Stimulated activated CD4-positive, alpha-beta T cell treated with anti-CD3 and anti-CD28 coated beads, Interleukin-2, amount 100 ng/mL, for 48 hours (primary cell): ENCODE measurements at places on chromosomes 2 and 18.

DNA sequence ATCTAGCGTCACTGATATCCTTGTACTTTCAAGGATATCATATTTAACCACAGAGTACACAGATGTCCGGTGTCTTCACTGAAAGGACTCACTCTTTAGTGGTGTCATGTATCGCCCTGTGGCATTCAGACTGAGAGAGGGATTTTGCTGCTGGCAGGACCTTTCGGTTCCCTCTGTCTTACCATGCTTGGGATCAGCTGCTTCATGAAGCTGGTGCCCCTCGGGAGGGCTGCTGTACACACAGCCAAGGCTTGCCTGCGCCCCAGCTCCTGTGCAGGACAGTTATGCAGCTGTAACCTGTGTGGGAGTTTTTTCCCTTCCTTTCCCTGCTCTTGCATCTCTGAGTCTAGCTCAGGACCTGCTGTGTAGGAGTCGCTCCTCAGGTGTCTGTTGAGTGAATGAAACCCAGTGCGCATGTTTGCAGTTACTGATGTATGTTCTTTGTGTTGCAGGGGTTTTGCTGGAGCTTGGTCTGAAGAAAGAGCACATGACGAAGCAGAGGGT lies 64.4 kb downstream of the GREB1 start:
- no peak for DNase-seq

GRCh38 chr18:10299643-10300042 lies 154.8 kb upstream of the APCDD1 start:
- DNase-seq, result no peak

- DNase-seq, result no peak
Observed at GRCh38 chr2:70354264-70354949, 52.5 kb upstream of the FAM136A start.

DNA sequence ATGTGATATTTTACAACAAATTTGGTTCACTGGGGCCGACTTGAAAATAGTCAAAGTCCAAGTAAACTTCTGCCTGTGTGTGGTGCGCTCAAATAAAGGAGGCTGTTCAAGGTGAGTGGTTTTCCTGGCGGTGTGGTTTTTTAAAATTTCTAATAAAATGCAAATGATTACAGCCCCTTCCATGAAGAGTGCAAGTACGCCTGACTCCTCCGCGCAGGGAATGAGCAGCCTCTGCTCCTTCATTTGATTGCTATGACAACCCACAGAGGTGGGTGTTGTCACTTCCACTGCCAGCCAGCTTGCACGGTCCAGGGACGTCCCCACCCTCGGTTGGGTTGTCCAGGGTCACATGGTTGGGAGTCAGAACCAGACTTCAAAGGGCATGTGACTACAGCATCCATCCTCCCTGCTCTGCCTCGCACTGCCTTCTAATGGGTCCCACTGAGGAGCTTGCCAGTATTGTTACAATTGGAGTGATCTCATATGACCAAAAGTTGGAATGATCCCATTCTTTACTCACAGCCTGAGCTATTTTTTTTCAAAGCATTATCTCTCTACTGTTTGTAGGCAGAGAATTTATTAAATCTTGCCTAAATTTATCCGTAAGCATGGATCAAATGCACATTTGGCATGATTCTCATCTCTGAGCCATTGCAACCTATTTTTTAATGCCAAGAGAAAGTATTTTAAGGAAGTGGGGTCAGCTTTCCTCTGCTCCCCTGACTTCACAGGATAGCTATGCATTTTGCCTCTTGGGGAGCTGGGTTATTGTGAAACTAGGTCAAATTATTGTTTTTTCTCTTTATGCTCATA lies 121.3 kb downstream of the AGAP1 start:
- no peak for DNase-seq

GRCh38 chr18:74613381-74613780 lies 15.7 kb downstream of the ZNF407 start:
- DNase-seq, result no peak

GRCh38 chr2:130864830-130865800 lies 28.4 kb downstream of the ARHGEF4 start:
- no peak for DNase-seq

- no peak for DNase-seq
Observed at GRCh38 chr18:9755615-9756014, 47.5 kb downstream of the RAB31 start.
